Epithelial cell of proximal tubule (primary cell): ENCODE measurements at places on chromosomes 2 and 18. TPM values are rescaled to one million over a fixed set of nuclear protein-coding genes. Genes with fewer than 3 reads are reported as not detected.

DNA sequence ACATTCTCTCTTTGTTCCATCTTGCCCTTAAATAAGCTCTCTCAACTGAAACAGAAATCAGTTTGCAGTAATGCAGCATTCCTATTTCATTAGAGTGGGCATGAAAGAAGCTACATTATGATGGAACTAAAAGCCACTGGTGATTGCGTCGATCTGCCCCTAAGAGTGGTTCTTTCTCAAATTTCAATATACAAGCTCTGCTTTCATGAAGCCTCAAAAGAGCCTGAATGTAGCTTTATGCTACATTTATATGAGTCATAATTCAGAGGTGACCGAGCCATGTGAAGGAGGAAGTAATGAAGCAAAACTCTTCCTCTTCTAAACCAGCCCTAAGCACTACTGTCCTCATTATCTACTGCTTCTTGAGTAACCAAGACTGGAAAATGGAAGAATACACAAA is 64.8 kb upstream of the CYTIP start:
- no peak for DNase-seq

- no peak for DNase-seq
Measured at GRCh38 chr2:239327536-239328350, 73.1 kb downstream of the HDAC4 start.

DNA sequence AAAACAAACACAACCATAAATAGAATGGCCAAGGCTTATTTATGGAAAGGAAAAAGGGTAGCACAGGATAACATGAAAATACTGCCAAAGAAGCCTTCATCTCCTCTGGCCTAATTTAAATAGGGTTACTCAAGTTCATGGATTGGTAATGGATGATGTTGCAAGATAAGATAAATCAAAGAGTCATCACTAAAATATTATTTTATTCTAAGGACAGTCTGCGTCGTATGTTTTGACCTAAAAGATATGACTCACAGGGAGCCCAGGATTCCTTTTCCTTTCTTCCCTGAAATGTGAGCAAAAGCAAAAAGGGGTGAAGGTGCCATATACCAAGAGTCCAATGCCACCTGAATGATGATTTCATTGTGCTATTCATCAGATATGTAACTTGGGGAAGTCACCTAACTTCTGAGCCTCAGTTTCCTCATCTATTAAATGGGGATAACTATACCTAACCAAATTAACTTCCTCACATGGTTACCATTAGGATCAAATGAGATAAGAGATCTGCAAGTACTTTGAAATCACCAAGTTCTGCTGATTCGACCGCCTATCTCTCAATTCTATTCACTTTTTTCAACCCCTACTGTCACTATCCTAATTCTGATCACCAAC is 137.7 kb downstream of the THADA start:
- DNase-seq, result no peak

- DNase-seq, result no peak
Measured at GRCh38 chr18:36099311-36099710, 29.8 kb downstream of the SLC39A6 start.

DNA sequence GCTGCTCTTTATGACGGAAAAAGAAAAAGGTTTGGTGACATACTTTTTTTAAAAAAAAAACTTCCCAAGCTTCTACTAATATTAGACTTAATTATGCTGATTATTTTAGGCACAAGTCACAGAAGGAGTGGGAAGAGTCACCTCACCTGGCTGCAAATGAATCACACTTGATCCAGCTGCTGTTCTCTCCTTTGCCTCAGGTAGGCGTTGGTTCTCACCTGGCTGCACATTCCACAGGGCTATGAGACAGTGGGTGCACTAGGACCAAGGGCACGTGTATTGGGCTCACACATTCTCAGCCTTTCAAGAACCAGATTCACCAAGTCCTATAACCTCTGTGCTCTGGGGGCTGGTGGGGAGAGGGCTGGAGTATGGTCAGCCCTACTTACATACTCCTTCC is 93.3 kb downstream of the TGFA start:
- no peak for DNase-seq

DNA sequence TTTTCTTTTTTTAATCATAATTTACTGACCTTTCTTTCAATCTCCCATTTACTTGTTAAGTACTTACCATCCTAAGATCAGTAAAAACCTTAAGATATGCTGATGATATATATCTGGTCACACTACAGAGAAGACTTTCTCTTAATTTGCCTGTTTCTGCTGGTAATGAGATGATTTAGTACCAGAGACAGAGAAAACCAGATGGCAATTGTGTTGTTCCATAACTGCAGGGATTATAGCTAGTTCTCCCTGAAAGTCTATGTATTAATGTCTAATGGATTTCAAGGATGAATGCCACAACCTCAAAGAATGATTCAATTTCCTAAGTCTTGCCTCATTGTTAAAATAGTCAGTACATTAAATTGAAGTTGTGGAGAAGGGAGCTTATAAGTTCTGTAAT is 40.3 kb downstream of the SNTG2 start:
- no peak for DNase-seq

- peak; percentile 56 for DNase-seq
Measured at GRCh38 chr2:212974692-212975091, 176.7 kb downstream of the IKZF2 start.

The CREG2 gene
- total RNA-seq, result 3.1 TPM in 1 of 2 replicates, not detected in the other

The IL1RN gene
- 0.29 and 1.1 TPM in 2 replicates for total RNA-seq

The SPATS2L gene
- total RNA-seq, result 93.9 and 115 TPM in 2 replicates

The CDH2 gene
- total RNA-seq, result 74.5 and 78.2 TPM in 2 replicates
